ENCODE measurements at places on chromosomes 12 and 14. TPM values are rescaled to one million over a fixed set of nuclear protein-coding genes. Genes with fewer than 3 reads are reported as not detected.

DNA sequence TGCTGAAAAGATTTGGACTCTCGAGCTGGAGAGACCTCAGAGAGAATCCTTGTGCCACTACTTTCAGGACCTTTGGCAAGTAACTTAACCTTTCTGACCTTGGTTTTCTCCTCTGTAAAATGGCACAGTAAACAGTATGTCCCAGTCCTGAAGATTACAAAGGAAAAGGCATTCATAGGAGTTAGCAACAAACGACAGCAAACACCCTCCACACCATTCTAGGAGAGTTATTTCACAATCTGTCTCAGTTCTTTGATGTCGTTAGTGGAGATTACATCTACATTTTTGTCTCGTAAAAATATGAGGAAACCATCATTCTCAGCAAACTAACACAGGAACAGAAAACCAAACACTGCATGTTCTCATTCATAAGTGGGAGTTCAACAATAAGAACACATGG, 205.7 kb downstream of the ITPR2 start:
- DNase-seq: peak; percentile 31

- DNase-seq: no peak
These were observed 602 bp downstream of the CHFR start for GRCh38 chr12:132886529-132887477.

The RNASE3 gene
- total RNA-seq: not detected

DNA sequence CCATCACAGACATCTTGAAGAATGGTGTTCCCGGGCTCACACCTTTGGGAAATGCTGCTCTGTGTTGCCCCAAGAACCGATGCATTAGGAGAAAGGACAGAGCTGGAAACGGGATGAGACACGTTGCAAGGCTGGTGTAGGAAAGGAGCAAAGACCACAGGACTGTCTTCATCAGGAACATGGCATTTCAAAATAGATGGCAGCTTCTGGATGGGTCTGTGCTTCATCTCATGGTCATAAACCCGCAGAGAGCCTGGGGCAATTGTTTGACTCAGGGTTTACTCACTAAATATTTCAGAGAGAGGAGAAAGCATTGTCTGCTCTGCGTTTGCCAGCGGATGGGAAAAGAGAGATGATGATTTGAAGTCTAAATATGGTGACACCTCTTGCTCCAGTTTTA, 76.3 kb downstream of the CACNA1C start:
- peak; percentile 38 for DNase-seq

DNA sequence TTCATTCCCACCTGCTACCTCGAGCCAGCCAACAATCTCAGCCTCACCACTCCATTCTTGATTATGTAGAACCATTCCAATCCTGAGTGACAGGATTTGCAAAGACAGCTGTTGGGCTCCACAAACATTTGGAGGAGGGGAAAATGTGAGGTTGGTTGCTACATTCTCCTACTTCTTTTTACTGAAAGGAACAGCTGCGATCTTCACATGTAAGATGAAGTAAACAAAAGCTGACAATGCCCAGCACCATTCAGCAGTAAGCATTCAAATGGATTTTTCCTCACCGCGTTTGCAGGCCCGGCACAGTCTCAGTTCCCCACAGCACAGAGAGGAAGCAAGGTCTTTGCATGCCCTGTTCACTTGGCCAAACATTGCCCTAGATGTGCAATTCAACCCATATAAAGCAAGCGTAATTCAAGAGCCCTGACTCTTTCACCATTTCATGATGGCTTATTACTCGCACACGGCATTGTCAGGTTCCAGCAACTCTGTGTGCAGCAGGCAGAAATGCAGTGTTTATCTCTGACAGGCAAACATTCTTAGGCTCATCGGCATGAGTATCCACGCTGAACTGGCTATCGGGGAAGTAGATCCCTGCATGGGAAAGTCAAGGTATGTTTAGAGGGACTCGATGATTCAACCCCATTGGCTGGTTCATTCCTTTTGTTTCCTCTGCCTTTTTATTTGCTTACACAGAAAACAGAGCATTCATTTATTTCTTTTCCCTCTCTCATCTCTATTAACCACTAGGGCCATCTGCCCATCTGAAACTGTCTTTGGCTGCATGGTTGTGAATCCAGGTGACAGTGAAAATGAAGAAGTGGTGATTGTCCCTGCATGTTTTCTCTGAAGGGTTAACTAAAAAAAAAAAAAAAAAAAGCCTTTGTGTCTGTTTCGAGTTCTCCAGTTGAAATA, 236.1 kb upstream of the PLEKHG7 start:
- DNase-seq: peak; percentile 13

- no peak for DNase-seq
These were observed 9.0 kb upstream of the LRFN5 start for GRCh38 chr14:41597647-41598046.

DNA sequence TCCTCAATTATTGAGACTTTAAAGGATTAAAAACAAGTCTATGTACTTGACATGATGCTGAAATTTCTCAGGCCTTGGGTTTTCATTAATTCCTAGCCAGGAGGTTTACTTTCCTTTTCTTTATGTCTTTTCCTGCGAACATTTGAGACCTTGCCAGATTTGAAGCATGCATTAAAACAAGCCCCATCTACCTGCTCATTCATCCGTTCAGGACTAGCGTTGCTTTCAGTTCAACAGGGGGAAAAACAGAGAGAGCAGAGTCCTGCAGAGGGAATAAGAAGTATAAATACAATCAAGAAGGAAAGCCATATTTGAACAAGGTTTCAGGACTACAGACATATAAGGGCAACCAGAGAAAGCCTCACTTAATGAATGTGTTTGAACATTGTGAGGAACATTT, 542.4 kb downstream of the DIO2 start:
- DNase-seq: no peak

The CLEC14A gene
- not detected for total RNA-seq

DNA sequence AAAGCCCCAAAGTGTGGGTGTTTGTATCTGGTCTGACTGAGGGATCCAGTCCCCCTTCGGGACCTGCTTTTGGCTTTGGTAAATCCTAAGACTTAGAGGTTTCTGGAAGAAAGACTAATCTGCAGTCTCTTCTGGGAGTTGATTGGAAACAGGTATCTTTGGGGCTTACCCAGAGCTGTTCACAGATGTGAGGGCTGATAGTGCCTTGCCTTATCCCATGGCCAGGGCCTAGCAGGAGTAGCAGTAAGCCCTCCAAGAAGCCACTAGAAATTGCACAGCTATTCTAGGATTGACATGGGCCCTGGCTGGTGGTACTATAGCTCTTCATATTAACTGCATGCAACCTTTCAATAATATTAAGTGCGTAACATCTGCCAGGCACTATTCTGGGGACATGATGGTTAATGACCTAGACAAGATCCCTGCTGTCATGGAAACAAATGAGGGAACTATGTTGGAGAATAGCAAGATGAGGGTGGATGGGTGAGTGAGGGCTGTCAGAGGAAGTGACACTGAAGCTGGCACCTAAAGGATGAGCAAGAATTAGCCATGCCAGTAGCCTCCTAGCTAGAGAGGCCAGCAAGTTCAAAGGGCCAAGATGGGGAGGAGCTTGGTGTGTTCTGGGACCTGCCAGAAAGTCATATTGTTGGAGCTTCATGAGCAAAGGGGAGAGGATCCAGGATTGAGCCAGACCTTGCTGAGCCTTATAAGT, 71.7 kb downstream of the CRADD start:
- DNase-seq: no peak

The SLC35E3 gene
- total RNA-seq: 10.0 TPM

DNA sequence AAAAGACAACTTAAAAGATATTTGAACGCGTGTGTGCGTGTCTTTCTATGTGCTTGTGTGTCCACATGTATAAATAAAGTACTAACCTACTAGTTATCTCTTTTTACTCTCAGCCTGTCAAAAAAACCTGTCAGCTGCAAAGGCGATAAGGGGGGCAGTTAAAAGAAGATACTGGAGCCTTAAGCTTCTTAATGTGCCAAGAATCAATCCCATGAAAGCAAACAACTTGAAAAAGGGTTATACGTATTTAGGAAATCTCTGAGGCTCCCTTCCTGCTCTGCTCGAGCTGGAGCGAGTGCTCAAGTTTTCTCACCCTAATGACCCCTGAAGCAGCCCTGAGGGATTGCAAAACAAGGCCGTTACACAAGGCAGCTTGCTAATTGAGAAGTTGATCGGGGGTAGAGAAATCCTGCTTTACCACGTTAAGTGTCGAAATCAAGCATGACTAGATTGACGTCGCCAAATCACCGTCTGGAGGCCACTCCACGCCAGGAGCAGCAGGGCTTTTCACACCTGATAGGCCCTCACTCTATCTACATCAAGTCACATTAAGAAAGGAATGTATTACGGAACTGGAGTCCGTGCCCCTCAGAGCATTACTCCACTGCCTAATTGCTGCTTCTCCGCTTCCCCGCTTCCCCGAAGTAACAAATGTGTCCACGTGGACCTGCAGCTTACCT, 32.4 kb downstream of the LMO3 start:
- no peak for DNase-seq

- no peak for DNase-seq
These were observed 12.1 kb upstream of the FBXW8 start for GRCh38 chr12:116898669-116899068.

The HCAR1 gene
- total RNA-seq: not detected

GRCh38 chr14:94562941-94563883, 2.0 kb downstream of the SERPINA4 start:
- no peak for DNase-seq

DNA sequence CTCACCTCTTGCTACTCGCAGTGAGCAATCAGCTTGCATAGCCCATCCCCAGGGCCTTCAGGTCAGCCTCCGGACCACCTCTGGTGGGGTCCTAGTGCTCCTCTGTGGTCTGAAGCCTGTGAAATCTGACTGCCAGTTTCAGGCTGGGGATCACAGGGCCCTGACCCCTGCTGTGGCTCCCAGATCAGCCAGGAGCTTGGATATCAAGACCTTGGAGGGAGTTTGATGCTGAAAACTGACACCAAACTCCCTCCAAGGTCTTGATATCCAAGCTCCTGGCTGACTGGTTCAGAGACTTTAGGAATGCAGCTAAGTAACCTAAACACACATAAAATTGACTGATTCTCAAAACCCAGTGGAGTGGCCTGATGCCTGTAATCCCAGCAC, 19.8 kb upstream of the DHRS4 start:
- no peak for DNase-seq

The APOF gene
- total RNA-seq: not detected

The LHX5 gene
- total RNA-seq: not detected

- no peak for DNase-seq
These were observed 3.6 kb downstream of the FOXA1 start for GRCh38 chr14:37591311-37591940.

The HOXC5 gene
- total RNA-seq: not detected

The PYGL gene
- total RNA-seq: 104 TPM

DNA sequence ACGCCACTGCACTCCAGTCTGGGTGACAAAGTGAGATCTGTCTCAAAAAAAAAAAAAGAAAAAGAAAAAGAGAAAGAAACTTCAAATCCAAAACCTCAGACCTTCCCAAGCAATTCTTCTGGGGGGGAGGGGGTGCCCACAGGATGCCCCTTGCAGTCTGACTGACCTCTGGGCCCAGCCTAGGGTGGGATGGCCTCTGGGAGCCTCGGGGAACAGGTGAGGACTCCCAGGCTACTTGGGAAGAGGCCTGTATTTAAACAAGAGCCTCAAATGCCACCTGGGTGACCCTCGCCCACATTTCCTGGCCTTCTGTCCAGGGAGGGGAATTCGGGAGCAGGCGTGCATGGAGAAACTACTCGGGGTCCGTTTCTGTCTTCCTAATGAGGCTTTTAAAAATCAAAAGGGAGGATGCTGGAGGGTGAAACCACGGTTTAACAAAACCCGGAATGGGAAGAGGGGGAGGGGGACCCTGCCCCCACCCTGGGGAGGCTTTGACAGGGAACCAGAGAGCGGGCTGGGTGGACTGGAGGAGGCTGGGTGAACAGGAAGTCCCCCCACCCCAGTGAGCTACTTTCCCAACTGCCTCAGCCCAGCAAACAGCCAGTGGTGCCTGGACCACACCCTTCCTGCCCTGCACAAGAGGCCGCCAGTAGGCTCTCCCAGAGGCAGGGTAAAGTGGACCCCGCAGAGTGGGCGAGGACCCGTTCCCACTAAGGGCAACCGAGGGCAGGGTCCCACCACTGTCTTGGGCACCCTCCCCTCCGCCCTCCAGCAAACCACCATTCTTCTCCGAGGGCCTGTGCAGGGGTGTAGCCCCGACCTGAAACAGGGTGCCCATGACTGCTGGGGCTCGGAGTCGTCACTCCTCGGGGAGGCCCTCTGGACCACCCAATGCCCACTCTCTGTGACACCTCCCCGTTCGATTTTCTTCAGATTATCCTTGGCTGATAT, 1.5 kb upstream of the FBRSL1 start:
- DNase-seq: no peak

The TOMM20L gene
- total RNA-seq: not detected

- no peak for DNase-seq
These were observed 90.0 kb upstream of the PLEKHA5 start for GRCh38 chr12:19039515-19039914.

The GALNT8 gene
- total RNA-seq: 6.8 TPM

- peak; percentile 48 for DNase-seq
These were observed 34.8 kb downstream of the TMCC3 start for GRCh38 chr12:94615260-94616181.

The GALNT4 gene
- total RNA-seq: 6.9 TPM

DNA sequence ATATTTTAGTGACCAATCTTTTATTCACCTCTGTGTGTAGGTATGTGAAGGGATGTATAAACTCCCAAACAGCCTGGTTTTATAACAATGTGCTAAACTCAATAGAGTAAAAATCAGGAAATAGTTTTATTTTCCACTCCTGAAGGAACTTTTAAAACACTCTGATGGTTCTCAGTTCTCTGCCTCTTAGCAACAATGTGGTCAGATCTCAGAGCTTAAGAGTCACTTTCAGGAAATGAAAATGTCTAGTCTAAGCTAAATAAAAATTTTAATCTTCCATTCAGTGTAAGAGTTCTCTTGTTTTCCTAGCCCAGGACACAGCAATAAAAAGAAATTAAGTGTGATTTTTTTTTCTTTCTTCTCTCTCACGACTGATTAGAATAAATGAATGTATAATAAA, 718.0 kb downstream of the C12orf50 start:
- peak; percentile 24 for DNase-seq

GRCh38 chr14:95496690-95497259, 19.7 kb downstream of the SYNE3 start:
- DNase-seq: peak; percentile 61

The LTBR gene
- total RNA-seq: 2.8 TPM

The TAC3 gene
- total RNA-seq: 1.3 TPM

The ASIC1 gene
- 8.2 TPM for total RNA-seq

GRCh38 chr12:120842595-120842994, 61.6 kb downstream of the SPPL3 start:
- DNase-seq: no peak

- peak; percentile 82 for DNase-seq
These were observed 50.5 kb upstream of the DACT1 start for GRCh38 chr14:58587271-58587670.

DNA sequence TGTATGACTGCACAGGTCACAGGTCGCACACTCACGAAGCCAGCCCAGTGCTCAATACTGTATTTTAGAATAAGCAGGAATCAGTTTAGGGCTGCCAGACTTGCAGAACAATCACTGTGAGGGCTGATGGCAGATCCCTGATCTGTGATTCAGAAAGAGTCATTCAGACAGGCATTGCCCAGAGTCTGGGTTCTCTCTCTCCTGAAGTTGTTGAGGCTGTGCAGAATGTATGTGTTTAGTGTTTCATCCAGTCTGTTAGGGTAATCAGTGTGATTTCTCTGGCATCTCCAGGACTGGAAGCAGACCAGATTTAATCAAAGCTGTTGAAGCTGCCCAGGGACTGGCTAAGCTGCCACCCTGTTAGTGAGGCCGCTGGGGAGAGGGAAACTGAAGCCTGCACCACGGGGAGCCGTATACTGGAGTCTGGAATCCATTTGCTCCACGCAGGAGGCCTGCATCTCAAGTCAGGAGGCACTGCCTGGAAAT, 69.3 kb downstream of the ETV6 start:
- DNase-seq: peak; percentile 87

GRCh38 chr12:54259194-54260011, 20.5 kb downstream of the CBX5 start:
- DNase-seq: peak; percentile 78

- peak; percentile 49 for DNase-seq
These were observed 41.8 kb downstream of the CORO1C start for GRCh38 chr12:108689314-108690190.

Data from astrocyte (in vitro differentiated cells and primary cell).